Activated effector memory CD4-positive, alpha-beta T cell treated with Interleukin-2 at 50 U/mL for 16 hours (primary cell): ENCODE measurements at places on chromosomes 1 and 21.

DNA sequence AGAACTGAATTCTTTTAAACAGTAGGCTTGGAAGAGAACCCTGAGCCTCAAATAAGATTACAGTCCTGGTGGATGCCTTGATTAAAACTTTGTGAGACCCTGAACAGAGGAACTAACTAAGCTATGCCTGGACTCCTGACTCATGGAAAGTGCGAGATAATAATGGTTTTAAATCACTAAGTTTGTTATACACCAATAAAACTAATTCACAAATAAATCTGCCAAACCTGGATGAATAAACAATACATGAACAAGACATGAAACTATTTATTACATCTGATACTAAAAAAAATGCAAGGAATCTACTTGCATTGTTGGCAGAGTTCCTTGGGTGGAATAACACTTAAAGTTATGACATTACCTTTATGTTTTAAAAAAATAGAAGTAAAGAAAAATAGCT is 118.4 kb downstream of the PIGK start:
- DNase-seq = no peak

- DNase-seq = no peak
Observed at GRCh38 chr1:23376890-23377811, 7.5 kb upstream of the ZNF436 start.

GRCh38 chr1:231667896-231668506 is 41.4 kb downstream of the DISC1 start:
- DNase-seq = no peak

- peak; percentile 46 for DNase-seq
Observed at GRCh38 chr21:44299458-44300261, at the start of gene PFKL. Gene PFKL (plus strand): TSS chr21:44300053. CDS start chr21:44300106, 53 bp downstream.

GRCh38 chr1:21639594-21640041 is 29.5 kb downstream of the RAP1GAP start:
- no peak for DNase-seq
